ENCODE measurements at places on chromosomes 7 and 10.

DNA sequence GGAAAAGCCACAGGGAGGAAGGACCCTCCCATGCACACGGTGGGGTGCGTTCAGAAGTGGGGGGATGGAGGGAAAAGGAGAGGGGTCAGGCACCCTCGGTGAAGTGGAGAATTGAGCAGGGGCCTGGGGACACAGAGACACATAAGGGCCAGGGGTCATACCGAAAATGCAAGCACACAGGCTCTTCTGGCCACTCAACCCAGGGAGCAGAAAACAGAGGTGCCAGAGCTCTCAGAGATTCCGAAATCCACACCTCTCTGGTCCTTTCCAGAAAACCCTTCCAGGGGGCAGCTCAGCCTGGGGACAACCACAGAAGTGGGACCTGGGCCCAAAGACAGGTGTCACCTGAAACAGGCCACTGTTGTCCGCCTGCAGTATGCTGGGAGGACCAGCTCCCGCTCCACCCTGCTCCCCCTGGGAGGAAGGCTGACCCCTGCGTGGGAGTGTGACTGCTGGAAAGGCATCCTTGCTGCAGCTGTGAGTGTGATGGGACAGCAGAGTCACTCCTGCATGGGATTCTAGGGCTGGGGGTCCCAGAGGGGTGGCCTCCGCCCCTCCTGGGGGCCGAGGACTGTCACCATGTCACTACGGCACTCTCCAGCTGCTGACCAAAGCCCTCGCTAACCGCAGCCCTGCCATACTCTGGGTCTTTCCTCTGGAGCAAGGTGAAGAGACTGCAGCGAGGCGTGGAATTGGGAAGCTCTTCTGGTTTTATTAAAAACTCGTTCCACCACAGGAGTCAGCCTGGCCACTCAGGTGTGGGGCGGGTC lies 63.1 kb downstream of the TMEM209 start:
- no peak for DNase-seq

DNA sequence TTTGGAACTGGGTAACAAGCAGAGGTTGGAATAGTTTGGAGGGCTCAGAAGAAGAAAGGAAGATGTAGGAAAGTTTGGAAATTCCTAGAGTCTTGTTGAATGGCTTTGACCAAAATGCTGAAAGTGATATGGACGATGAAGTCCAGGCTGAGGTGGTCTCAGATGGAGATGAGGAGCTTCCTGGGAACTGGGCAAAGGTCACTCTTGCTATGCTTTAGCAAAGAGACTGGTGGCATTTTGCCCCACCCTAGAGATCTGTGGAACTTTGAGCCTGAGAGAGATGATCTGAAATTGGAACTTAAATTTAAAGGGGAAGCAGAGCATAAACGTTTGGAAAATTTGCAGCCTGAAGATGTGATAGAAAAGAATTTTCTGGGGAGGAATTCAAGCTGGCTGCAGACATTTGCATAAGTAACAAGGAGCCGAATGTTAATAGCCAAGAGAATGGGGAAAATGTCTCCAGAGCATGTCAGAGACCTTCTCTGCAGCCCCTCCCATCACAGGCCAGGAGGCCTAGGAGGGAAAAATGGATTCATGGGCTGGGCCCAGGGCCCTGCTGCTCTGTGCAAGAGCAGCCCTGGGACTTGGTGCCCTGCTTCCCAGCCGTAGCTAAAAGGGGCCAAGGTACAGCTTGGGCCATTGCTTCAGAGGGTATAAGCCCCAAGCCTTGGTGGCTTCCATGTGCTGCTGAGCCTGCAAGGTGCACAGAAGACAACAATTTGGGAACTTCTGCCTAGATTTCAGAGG lies 3.6 kb downstream of the PDSS1 start:
- DNase-seq = no peak

GRCh38 chr10:6217611-6218010 lies 14.9 kb downstream of the PFKFB3 start:
- DNase-seq = no peak

GRCh38 chr7:37320848-37321468 lies 127.7 kb downstream of the ELMO1 start:
- DNase-seq = no peak

- DNase-seq = no peak
Measured at GRCh38 chr10:19653931-19654330, 162.3 kb upstream of the PLXDC2 start.

DNA sequence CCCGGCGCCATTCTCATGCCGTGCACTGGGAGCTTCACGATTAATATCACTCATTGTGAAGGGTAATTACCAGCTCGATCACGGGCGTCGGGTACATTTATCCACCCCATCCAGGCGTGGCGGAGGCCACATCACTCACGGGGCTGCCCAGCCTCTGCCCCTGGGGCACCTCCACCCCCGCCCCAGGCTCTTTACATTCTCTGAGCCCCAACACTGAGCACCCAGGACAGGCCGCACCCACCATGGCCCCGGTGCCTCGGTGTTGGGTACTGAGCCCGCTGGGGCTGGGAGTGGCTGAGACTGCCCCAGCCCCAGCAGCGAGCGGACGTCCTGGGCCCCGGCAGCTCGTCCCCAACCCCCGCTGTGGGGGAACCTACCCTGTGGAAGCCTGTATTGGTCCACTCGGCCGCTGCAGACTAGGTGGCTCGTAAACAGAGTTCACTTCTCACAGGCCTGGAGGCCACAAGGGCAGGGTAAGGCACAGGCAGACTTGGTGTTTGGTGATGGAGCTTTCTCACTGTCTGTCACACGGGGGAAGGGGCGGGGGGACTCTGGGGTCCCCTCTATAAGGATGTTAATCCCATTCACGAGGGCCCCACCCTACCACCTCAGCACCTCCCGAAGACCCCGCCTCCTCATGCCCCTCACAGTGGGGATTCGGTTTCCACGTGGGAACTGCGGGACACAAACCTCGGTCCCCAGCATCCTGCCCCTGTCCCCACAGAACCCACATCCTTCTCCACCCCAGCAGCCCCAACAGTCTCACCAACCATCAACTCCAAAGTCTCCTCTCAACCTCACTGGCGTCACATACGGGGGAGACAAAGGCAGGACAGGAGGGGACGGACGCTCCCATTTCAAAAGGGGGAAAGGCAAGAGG lies 184.1 kb downstream of the ELFN1 start:
- no peak for DNase-seq

- no peak for DNase-seq
Measured at GRCh38 chr7:64885520-64886240, 17.4 kb upstream of the ZNF273 start.

- no peak for DNase-seq
Measured at GRCh38 chr7:3955751-3956696, 655.0 kb downstream of the SDK1 start.

GRCh38 chr10:119241066-119241465 lies 33.7 kb downstream of the GRK5 start:
- no peak for DNase-seq

- no peak for DNase-seq
Measured at GRCh38 chr7:50151001-50151400, 58.0 kb upstream of the ZPBP start.

- no peak for DNase-seq
Measured at GRCh38 chr10:34776090-34776690, 38.9 kb downstream of the PARD3 start.

GRCh38 chr10:10891124-10892082 lies 126.3 kb upstream of the CELF2 start:
- DNase-seq = no peak

- DNase-seq = no peak
Measured at GRCh38 chr10:105138358-105138757, 497.3 kb downstream of the SORCS3 start.

GRCh38 chr7:112018305-112019030 lies 187.7 kb downstream of the DOCK4 start:
- DNase-seq = no peak

- DNase-seq = no peak
Measured at GRCh38 chr7:83934118-83934734, 260.4 kb downstream of the SEMA3A start.

DNA sequence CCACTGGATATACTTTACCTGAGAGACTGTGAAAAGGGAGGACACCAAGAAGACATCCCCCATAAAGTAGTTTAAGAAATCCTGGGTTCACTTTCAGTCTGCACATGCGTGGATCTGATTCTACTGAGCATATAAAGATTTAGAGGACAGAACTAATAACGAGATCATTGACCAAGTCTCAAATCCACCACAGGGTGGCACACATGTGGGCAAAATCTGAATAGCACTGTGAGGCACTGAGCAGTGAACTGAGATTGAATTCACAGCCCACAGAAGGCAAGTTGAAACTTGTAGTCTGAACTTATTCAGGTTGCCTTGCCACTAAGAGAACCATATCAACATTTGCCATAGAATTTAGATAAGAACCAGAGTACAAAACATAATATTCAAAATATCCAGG lies 818.6 kb downstream of the GRID1 start:
- DNase-seq = no peak

DNA sequence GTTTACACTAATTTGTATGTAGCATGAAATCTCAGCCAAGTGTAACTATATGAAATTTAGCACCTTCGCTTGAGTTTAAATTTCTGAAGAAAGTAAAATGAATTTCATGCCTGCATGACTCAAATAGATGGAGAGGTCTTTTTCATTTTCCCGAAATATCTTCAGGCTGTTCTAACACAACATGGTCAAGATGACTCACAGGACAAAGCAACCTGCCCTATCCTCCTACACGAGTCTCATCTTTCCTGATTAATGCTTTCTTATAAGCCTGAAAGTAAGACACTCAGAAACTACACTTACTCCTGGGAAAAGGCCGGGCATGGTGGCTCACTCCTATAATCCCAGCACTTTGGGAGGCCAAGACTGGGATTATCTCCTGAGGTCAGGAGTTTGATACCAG lies 41.2 kb downstream of the CH25H start:
- DNase-seq = no peak

- DNase-seq = no peak
Measured at GRCh38 chr7:95421000-95421846, 13.6 kb downstream of the PON2 start.

- DNase-seq = no peak
Measured at GRCh38 chr7:77542895-77543294, 5.8 kb downstream of the PTPN12 start.

- DNase-seq = no peak
Measured at GRCh38 chr10:47277352-47278151, 22.4 kb upstream of the GDF10 start.

GRCh38 chr7:139875821-139876241 lies 46.8 kb downstream of the TBXAS1 start:
- DNase-seq = no peak

DNA sequence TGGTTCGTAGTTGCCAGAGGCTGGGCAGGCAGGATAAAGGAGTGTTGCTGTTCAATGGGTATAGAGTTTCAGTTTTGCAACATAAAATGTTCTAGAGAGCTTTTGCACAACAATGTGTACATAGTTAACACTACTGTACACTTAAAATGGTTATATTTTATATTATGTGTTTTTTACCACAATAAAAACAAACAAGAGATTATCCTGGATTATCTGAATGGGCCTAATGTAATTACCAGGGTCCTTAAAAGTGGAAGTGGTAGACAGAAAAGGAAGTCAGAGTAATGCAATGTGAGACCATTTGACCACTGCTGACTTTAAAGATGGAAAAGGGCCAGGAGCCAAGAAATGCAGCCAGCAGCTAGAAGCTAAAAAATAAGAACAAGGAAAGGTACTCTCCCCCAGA lies 159.7 kb downstream of the SGMS1 start:
- DNase-seq = no peak

DNA sequence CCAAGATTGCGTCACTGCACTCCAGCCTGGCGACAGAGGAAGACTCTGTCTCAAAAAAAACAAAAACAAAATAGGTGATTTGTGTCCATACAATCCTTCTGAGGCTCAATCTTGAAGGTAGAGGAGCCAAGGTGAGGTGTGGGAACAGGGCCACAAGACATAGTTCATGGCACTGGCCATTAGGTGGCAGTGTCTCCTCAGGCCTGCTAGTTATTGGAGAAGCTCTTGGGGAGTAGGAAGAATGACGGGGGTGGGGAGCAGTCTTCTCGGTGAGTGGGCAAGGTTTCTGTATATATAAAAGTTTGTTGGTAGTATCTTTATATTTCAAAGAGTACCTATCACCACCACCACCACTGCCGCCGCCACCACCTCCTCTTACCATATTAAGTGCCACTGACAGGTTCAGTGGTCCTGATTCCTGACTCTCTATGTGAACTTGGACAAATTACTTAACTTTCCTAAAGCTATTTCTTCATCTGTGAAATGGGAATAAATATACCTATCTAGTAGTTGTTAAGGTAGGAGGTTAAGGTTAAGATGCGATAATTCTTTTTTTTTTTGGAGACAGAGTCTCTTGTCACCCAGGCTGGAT lies 24.0 kb downstream of the CCSER2 start:
- DNase-seq = peak; percentile 41

GRCh38 chr10:53166325-53166724 lies 393.7 kb upstream of the MBL2 start:
- no peak for DNase-seq

DNA sequence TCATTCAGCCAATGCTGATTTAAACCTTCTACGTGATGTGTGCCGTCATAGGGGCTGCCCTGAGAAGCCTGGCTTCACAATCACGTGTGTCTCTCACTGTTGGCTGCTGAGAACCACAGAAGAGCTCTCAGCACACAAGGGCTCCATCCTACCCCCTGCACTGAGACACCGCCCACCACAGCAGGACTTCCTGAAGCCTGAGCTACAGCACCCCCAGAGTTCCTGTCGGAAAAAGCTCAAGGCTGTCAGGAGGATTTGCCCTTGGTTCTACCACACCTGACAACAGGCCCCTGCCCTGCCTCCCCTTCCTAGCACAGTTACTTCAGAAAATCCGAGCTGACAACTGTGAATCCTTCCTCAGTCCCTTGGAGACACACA lies 191.9 kb downstream of the MAD1L1 start:
- DNase-seq = no peak

DNA sequence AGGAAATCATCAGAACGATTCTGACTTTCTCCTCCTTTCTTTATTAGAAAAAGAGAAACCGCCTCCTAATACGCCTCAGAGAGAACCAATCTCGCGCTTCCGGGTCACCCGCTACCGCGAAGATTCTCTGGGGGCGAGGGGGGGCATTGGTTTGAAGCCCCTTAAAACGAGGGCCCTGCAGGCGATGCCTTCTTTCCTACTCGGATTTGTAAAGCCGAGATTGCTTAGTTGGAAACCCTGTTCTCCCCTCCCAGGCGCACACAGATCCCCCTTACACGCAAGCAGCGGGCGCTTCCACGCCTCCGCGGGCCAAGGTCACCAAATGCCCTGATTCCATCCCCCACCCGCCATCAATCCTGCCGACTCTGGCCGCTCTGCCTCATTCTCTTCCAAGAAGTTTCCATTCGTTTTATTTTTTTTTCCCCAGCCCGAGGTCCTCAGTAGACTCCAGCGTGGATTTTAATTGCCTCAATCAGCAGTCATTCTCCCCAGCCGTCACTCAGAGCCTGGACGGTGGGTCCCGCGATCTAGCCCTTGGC lies 1.1 kb upstream of the GAD2 start:
- no peak for DNase-seq

DNA sequence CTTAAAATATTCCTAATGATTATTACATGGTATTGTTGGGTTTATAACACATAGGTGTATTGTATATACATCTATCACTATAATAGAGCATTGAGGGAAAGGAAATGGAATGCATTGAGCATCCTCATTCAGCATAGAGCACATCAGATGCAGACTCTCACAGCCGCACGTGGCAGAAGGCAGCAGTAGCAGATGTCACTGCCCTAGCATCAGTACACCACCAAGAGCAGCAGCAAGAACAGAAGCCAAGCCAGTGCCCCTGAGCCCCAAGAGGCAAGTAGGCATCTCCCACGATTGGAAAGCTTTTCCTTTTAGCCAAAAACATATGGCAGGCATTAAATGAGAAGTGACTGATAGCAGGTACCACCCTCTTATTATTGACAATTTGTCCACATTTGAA lies 510.0 kb downstream of the TNS3 start:
- DNase-seq = no peak

- DNase-seq = no peak
Measured at GRCh38 chr7:93646538-93646937, 72.0 kb upstream of the CALCR start.
